ENCODE measurements at places on chromosomes 7 and 10.

- no peak for DNase-seq
These were observed 100.3 kb downstream of the STRA8 start for GRCh38 chr7:135333946-135334345.

DNA sequence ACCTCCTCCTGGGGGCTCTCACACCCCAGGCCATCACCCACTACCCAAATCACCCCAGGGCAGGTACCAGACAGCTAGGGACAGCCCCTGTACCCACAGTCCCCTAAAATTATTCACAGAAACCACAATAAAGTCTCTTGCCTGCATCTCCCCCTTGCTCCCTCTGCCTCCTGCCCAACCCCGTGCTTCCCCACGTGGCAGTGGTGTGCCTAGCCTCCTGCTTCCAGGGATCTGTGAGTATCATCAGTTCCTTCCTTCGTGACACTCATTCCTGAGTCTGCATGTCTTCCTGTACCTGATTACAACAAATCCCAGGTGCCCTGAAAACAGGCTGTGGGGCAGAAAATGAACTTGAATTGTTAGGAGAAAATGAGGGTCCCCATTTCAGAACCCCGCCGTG lies 61.5 kb downstream of the PRKAG2 start:
- no peak for DNase-seq

- no peak for DNase-seq
These were observed 37.4 kb downstream of the SEMA3C start for GRCh38 chr7:80881351-80881900.

- DNase-seq: no peak
These were observed 327.3 kb upstream of the NRP1 start for GRCh38 chr10:33661580-33662336.

- no peak for DNase-seq
These were observed 14.4 kb upstream of the SP4 start for GRCh38 chr7:21413502-21413901.

- no peak for DNase-seq
These were observed 10.5 kb downstream of the PSPH start for GRCh38 chr7:56040730-56041129.

DNA sequence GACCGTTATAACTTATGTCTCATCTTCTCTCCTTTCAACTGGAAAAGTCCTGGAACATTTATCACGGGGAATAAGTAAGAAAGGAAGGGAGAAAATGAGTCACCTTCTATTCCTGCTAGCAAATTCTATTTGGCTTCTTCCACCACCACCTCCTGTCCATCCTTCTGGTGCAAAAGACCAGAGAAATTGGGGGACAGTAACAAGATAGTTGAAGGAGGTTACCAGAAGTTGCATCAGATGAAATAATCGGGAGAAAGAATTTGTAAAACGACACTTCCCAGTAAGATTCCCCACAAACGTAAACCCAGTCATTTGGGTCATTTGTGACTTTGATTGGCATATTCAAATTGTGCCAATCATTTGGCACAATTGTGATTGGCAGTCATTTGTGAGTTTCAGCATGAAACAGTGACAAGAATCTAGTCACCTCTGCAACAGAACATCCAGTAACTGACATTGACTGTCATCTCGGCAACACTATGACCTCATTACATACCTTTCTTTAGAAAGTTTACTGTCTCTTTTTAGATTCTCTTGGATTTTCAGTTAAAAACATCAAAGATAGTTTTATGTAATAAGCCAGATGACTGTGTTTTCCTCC lies 51.3 kb upstream of the PIK3CG start:
- no peak for DNase-seq

DNA sequence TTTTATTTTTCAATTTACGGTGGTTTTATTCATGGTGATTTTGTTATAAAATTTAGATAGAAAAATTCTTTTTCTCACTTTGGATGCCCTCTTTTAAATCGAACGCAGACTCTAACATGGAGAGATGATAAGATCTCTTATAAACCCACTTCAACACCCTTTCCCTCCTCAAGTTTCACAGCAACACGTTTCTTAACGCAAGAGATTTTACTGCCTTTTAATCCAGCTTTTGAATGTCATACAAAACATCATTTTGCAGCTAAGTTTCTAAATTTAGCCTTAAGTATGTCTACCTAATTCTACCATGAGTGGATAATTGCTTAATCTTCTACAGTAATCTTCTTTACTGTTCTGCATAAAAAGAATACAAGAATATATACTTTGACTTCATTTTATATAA lies 70.0 kb downstream of the SEMA3C start:
- no peak for DNase-seq

DNA sequence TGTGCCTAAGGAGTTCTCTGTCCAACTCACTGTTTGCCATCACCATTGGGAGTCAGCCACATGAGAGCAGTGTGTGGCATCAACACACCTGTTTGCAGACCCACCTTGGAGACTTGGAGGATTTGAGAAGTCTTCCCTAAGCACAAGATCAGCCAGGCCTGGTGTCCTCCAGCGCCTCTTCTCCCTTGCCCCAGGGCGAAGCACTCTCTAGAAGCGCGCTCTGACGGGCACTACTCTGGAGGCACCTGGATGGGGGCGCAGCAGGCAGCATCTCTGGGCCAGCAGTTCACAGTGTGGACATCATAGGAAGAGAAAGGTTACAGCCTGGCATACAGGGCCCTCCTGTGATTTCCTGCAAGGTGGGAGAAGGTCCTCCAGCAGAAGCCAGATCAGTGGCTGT lies 289.3 kb downstream of the CELF2 start:
- DNase-seq: no peak

GRCh38 chr10:121841862-121842261 lies 86.0 kb downstream of the ATE1 start:
- no peak for DNase-seq

DNA sequence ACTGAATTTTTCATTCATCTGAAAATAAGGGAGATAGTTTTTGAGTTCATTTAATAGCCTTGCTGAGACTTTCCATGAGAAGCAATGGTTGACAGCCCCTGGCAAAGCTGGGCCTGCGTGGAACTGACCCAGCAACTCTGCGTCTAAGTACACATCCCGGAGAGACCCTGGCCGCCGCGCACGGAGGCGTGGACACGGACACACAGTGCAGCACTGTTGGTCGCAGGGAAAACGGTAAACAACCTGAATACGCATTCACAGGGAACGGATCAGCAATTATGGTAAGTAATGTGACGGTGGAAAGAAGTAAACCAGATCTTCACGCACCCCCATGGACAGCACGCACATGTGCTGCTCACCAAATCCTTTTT lies 28.2 kb downstream of the GNA12 start:
- DNase-seq: no peak

- no peak for DNase-seq
These were observed 153.2 kb upstream of the LYZL2 start for GRCh38 chr10:30782537-30783461.

DNA sequence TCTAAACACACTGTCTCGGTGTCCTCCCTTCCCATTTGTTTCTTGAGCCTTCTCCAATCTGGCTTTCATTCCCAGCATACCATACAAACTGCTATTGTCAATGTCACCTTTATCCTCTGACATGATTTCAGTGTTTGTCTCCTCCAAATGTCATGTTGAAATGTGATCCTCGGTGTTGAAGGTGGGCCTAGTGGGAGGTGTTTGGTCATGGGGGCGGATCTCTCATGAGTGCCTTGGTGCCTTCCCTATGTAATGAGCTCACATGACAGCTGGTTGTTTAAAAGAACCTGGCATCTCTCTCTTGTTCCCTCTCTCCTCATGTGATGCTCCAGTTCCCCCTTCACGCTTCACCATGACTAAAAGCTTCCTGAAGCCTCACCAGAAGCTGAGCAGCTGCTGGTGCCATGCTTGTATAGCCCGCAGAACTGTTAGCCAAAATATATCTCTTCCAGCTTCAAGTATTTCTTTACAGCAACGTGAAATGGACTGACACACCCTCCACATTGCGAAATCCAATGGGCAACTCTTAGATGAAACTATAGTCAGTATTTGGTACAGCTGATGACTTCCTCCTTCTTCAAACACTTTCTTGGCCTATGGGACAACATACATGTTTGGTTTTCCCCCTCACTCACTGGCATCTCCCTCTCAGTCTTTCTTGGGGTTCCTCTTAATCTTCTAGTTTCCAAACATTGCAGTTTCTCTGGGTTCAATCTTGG lies 27.8 kb downstream of the RNLS start:
- no peak for DNase-seq

- DNase-seq: no peak
These were observed 31.7 kb downstream of the HYAL4 start for GRCh38 chr7:123876557-123877256.

DNA sequence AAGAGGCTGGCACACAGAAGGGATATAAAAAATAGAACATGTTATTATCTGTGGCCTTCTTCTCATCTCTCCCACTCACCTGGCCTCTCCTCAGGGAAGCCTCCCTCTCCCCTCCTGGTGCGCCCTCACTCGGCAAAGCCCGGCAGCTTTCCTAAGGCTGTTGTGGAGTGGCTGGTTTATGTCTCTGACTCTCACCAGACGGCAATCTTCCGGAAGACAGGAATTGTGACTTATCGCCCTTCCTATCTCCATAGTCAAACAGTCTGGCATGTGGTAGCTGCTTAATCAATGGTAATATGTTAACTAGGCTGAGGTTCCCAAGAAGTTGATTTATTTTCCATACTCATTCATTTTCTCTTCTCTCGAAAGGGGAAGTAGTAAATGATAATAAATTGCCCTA lies 78.7 kb downstream of the ATXN7L1 start:
- no peak for DNase-seq

GRCh38 chr10:78865931-78866717 lies 202.6 kb upstream of the ZMIZ1 start:
- DNase-seq: no peak

DNA sequence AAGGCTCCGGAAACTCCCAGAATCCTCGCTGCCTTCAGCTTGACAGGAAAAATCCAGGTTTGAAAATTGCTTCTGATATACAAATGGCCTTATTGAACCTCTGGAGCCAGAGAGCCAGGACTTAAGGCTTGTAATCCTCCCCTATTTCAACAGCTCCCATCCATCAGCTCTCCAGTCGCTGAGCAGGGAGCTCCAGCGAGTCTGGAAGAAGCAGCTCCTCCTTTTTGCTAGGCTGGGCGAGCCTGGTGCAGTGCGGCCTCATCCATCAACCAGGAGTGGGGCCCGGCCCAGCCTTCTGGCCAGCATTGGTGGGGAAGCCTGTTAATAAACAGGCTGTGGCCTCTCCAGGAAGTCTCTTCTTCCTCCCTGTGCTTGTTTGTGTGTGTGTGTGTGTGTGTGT lies 424.4 kb downstream of the TCERG1L start:
- DNase-seq: no peak

All from CD4-positive, CD25-positive, alpha-beta regulatory T cell (primary cell).